ENCODE measurements at places on chromosomes 1 and 21. TPM values are rescaled to one million over a fixed set of nuclear protein-coding genes. Genes with fewer than 3 reads are reported as not detected.

The MX1 gene
- 420 TPM for total RNA-seq

DNA sequence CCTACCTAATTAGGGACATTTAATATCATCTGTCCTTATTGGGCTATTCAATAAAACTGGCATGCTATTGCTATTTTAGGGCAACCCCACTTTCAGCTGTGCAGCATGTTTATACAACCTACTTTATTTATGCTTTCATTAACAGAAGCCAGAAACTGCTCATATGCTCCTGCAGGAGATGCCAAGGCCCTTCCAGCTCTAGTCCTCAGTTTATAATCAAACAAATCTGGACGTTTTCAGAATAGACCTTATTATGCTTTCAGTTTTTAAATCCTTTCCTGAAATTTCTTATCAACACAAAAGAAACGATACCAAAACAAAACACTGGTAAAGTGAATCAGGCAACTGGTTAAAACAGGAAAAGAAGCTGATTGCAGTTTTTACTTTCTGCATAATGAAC, 53.2 kb downstream of the PTGS2 start:
- H3K27me3 ChIP-seq, result no peaks in the 10 kb centered on the region
- no peak overlapping the region for H3K4me3 ChIP-seq
- no peak for DNase-seq
- H3K4me1 ChIP-seq, result no peaks in the 10 kb centered on the region
- no peaks in the 10 kb centered on the region for H3K36me3 ChIP-seq

DNA sequence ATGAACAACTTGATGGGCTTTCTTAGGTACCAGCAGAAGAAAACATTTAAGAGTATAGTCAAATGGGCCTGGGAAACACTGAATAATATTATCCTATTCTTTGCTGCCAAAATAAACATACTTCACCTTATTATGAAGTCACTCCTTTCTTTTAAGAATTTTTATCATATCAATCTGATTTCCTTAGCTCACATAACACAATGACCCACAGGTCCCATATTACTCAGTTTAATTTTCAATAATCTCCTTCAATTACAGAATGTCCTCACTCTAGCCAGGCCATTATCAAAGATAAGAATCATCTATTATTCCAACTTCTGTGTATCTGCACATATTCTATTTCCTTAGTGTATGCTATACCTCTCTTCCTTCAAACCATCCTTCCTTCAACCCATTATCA, 63.0 kb downstream of the PIGK start:
- H3K27ac ChIP-seq, result no peak overlapping the region
- no peaks in the 10 kb centered on the region for H3K4me1 ChIP-seq
- H3K36me3 ChIP-seq, result no peaks in the 10 kb centered on the region
- H3K27me3 ChIP-seq, result no peaks in the 10 kb centered on the region
- no peak overlapping the region for H3K4me3 ChIP-seq

DNA sequence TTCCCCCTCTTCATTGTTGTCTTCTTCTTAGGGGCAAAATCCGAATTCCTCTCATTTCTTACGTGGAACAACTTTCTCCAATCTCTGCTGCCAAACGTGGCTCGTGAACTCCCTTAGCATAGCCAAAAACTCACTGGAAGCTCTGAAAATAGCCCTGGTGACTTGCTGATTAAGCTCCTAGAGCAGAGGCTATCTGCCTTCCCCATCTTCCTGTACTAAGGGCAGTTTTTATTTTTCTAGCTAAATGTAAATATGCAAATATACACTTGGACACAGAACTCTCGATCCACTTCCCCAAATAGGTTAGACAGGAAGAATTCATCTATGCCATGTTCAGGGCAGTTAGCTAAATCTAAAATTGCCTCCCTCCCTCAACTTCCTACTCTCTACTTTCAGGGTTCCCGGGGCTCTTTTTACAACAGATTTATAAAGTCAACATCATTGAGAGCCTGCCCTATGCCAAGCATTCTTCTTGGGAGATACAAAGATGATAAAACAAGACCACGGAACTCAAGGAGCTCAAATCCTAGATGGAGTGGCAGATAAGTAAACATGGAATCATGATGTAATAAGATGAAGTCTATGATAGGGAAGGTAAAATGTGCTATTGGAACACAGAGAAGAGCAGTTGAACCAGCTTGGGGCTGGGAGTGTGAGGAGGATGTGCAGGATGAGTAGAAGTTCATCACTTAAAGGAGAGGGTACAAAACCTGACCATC, 59.4 kb upstream of the FMOD start:
- no peak for DNase-seq
- peaks cover 7% of the 10 kb centered on the region for H3K4me1 ChIP-seq
- no peak overlapping the region for H3K4me3 ChIP-seq
- H3K27ac ChIP-seq, result no peak overlapping the region
- no peaks in the 10 kb centered on the region for H3K27me3 ChIP-seq

GRCh38 chr1:36126005-36126716, 1.1 kb upstream of the COL8A2 start:
- no peak overlapping the region for H3K4me3 ChIP-seq
- H3K27me3 ChIP-seq, result peaks cover 13% of the 10 kb centered on the region
- DNase-seq, result no peak
- peaks cover 9% of the 10 kb centered on the region for H3K4me1 ChIP-seq
- H3K27ac ChIP-seq, result no peak overlapping the region

The PALMD gene
- total RNA-seq, result 0.41 TPM

GRCh38 chr21:35035116-35035515, 14.0 kb downstream of the RUNX1 start:
- H3K27me3 ChIP-seq, result no peaks in the 10 kb centered on the region
- H3K27ac ChIP-seq, result no peak overlapping the region
- no peak overlapping the region for H3K4me3 ChIP-seq
- no peaks in the 10 kb centered on the region for H3K4me1 ChIP-seq
- no peaks in the 10 kb centered on the region for H3K36me3 ChIP-seq

DNA sequence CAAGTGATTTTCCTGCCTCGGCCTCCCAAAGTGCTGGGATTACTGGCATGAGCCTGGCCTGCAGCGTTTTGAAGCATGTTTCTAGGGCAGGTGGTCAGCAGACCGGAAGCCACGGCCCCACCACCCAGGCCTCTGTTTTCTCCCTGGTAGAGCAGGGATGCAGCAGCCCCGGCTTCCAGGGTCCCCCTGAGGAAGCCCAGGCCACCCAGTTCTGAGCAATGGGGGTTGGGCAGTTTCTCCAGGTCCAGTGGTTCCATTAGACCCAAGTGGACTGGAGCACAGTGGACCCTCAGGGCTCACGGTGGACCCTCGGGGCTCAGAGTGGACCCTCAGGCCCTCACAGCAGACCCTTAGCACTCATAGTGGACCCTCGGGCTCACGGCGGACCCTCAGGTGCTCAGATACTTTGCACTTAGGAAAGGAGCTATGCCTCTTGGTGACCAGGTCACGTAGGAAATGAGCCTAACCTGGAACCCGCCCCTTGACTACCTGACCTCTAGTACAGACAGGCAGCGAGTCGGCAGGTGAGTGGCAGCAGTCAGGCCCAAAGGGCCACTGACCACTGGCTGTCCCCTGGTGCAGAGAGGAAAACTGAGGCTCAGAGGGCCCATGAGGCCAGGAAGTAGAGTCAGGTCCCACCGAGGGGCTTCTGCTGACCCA, 4.6 kb upstream of the FNDC10 start:
- H3K4me3 ChIP-seq, result no peak overlapping the region
- no peak for DNase-seq
- H3K4me1 ChIP-seq, result peaks cover under 1% of the 10 kb centered on the region
- peaks cover 7% of the 10 kb centered on the region for H3K27me3 ChIP-seq
- H3K27ac ChIP-seq, result no peak overlapping the region

The CYP4A22 gene
- total RNA-seq, result not detected

DNA sequence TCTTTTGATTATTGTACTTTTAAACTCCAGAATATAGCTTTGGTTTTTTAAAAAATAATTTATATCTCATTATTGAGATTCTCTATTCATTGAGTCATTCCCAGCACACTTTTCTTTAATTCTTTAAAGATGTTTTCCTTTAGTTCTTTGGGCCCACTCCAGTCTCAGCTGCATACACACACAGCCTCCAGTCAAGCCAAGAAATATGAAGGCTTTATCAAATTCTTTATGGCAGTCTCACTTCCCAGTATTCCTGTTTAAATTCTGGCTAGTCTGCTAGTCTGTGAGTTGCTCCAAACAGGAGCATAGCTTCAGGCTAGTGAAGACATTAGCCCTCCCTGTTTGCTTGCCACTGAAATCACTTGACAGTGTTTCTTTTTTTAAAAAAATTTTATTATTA, 61.2 kb downstream of the CRP start:
- no peaks in the 10 kb centered on the region for H3K4me1 ChIP-seq
- peak; percentile 34 for DNase-seq
- H3K4me3 ChIP-seq, result no peak overlapping the region
- H3K36me3 ChIP-seq, result no peaks in the 10 kb centered on the region
- H3K27ac ChIP-seq, result no peak overlapping the region
- no peaks in the 10 kb centered on the region for H3K27me3 ChIP-seq

DNA sequence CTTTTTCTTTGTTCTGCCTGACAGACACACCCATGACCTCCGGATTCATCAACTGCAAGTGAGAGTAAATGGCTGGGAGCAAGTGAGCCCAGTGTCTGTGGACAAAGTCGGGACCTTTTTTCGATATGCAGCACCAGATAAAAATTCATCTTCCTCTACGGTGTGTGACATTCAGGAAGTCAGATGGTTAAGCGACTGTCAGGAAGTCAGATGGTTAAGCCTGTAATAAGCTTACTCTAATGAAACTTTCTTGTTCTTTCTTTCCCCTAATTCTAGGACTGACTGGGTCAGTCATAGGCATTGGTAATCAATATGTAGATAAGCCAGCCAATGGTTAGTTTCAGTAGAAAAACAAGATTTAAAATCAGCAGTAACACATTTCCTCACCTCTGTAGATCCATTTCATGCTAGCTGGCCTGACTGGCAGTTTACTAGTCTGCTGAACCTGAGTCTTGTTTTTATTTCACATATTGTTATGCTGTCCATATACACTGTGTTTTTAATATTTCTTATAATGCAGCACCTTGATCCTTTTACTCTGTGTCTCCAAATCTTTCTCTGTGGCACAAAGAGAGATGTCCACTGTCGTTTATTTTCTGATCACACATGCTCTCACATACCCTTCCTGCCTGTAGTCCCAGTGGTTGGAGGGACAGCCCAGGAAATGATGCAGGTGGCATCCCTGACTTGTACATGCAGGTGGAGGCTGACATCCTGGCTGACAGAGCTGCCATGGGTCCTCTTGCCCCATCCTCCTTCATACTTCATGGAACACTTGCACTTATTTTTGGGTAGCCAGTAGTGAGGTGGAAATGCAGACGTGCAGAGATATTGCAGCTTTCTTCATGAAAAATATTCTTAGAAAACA, 115.8 kb downstream of the VPS13D start:
- H3K27ac ChIP-seq, result no peak overlapping the region
- peaks cover 23% of the 10 kb centered on the region for H3K36me3 ChIP-seq
- no peak overlapping the region for H3K4me3 ChIP-seq
- H3K4me1 ChIP-seq, result no peaks in the 10 kb centered on the region

DNA sequence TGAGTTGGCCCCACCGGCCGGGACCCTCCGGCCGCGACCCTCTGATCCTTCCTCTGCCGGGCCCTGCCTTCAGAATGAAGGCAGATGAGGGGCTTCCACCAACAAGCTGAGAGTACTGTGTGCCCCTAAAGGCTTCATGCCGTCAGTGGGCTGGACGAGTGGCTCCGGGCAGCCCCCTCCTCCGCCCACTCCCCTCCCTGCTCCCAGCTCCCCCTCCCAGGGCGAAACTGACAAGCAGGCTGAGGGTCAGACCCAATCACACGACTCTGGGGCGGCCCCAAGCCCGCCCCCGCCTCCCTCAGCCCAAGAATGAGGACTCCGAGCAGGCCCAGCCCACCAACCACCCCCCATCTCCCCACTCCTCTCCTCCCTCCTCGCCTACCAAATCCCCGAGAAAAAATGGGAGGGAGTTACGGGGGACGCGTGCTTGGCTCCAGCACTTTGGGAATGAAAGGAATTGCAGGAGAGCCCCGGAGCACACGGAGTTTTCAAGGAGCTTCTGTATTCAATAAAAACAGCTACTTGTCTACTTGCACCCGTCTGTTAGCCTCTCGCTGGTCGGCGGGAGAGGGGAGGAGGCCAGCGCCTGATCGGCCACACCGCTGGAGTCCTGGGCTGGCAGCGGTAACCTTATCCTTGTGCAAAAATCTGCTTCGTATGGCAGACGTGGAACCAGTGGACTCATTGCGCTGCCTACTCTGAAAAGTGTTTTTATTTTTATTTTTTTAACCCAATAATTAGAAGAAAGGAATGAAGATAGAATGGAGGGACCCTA, at the start of gene COL11A1:
TSS of gene COL11A1 (minus strand) at position 147 of the 775 bp plus-strand sequence. CDS start 344 bp downstream, outside the sequence.
- no peaks in the 10 kb centered on the region for H3K36me3 ChIP-seq
- H3K4me1 ChIP-seq, result peaks cover 18% of the 10 kb centered on the region
- no peaks in the 10 kb centered on the region for H3K27me3 ChIP-seq
- peak; percentile 56 for DNase-seq
- H3K4me3 ChIP-seq, result peak within 1 kb of the TSS; percentile 74

DNA sequence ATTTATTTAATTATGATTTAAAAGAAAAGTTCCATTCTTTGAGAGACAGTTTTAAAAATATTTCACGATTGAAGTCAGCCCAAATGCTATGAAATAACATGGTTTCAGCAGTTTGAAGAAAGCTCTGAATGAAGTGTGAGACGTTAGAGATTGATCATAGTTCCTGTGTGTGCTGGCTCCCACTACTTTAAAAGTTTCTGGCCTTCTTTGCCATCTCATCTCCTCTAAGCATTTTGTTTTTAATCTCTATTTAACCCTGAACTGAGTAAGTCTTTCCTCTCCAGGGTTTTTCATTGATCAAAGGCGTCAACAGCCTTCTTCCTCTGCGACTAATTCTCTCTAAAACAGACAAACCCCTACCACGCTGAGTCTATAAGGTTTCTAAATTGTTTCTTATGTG, 225.3 kb upstream of the B3GALT2 start:
- no peaks in the 10 kb centered on the region for H3K4me1 ChIP-seq
- no peak overlapping the region for H3K4me3 ChIP-seq
- no peaks in the 10 kb centered on the region for H3K36me3 ChIP-seq
- no peak for DNase-seq
- H3K27me3 ChIP-seq, result no peaks in the 10 kb centered on the region
- no peak overlapping the region for H3K27ac ChIP-seq

- H3K36me3 ChIP-seq, result no peaks in the 10 kb centered on the region
- no peak overlapping the region for H3K27ac ChIP-seq
- H3K27me3 ChIP-seq, result no peaks in the 10 kb centered on the region
- DNase-seq, result no peak
These were observed 14.4 kb downstream of the FHAD1 start for GRCh38 chr1:15261155-15262002.

DNA sequence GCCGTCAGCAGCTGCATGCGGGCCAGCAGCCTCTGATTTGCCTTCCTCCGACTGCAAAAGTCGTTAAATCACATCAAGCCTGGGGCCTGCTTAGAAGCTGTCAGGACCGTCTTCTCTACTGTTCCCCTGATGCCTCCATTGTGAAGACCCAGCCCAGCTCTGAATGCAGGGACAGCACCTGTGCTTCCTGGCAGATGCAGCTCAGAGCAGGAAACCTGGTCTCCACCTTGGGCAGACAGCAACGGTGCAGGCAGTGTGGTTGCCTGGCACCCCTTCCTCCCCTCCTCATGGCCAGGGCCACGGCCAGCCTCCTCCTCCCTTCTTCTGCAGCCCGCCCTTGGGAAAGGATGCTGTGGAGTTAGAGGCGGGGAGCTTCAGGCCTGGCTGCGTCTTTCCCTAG, 92.3 kb upstream of the COL6A1 start:
- peaks cover 12% of the 10 kb centered on the region for H3K4me1 ChIP-seq
- no peak overlapping the region for H3K4me3 ChIP-seq
- H3K27me3 ChIP-seq, result no peaks in the 10 kb centered on the region
- no peaks in the 10 kb centered on the region for H3K36me3 ChIP-seq
- DNase-seq, result no peak

The SYT6 gene
- 0.39 TPM for total RNA-seq

- H3K36me3 ChIP-seq, result no peaks in the 10 kb centered on the region
- no peaks in the 10 kb centered on the region for H3K27me3 ChIP-seq
- no peak for DNase-seq
- no peak overlapping the region for H3K4me3 ChIP-seq
These were observed 22.1 kb downstream of the RASSF5 start for GRCh38 chr1:206529425-206529824.

All from astrocyte (in vitro differentiated cells and primary cell).